Astrocyte of the hippocampus (primary cell): ENCODE measurements at places on chromosomes 16 and 17.

DNA sequence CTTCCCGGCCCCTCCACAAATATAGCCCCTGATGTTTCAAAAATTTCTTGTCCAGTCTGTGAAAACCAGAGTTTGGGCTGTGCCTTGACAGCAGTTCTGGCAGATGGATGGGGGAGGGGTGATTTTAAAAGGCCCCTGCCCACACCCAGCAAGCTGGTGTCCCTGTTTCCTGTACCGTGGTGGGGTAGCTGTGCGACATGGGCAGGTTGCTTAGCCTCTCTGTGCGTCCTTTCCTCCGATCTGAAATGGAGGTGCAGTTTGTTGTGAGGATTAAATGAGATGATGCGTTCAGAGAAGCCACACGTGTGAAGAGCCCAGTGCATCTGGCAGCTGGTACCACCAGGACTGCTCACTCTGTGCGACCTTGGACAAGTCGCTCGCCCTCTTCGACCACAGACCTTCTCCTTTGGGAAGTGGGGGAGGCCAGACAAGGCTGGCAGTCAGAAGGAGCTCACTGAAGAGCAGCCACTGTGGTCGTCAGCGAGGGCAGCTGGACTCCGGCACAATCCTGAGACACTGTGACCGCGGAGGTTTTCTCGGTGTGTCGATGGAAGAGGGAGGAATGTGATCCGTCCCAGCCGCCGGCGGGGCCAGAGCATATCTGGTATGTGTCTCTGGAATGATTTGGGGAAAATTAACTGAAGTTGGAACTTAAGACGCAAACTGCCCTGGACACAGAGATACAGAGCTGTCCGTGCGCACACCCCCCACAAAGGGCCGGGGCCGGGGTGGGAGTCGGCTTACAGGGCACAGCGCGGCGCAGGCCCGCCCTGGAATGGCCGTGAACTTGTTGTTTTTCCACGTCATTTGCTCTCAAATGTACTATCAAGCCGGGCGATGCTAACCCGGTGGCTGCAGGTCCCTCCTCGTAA is 721 bp upstream of the WFIKKN2 start:
- peak; percentile 68 for DNase-seq

DNA sequence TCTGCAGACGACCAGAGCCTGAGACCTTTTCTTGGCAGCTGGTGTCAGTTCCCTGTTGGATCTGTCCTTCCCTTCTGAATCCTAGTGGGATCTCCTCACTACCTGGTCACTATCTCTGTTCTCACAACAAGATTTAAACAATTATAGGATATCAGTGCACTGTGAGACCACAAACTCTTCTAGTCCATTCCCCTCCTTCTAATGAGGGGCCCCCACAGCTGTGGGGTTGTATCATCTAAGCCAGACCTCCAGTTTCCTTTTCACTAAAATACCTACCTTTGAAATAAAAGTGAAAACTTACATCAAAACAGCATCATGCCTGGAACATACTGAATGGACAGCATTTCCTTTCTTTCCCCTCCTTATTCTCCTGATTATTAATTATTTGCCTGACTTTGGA is 233.2 kb downstream of the PRKCA start:
- no peak for DNase-seq

DNA sequence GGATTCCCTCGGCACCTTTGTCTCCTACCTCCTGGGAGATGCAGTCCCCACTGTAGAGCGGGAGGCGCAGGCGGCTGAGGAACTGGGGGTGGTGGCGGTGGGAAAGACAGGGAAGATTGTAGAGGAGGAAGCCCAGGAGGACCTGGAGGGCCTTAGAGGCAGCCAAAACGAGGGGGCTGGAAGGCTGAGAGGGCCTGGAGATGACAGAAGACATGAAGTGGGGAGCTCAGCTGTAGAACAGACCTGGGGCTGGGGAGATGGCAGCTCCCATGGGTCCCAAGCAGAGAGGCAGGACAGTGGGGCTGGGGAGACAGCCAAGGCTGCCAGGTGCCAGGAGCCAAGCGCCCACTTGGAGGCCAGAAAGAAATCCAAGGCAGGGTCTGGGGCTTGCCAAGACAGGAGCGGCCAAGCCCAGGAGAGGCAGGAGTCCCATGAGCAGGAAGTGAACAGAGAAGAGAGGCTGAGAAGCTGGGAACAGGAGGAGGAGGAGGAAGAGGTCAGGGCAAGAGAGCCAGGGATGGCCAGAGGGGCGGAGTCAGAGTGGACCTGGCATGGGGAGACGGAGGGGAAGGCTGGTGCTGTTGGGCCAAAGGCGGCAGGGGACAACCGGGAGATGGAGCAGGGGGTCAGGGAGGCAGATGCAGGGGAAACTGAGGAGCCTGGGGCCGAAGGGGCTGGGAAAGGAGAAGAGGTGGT is 803 bp downstream of the APOBR start:
- DNase-seq, result no peak

DNA sequence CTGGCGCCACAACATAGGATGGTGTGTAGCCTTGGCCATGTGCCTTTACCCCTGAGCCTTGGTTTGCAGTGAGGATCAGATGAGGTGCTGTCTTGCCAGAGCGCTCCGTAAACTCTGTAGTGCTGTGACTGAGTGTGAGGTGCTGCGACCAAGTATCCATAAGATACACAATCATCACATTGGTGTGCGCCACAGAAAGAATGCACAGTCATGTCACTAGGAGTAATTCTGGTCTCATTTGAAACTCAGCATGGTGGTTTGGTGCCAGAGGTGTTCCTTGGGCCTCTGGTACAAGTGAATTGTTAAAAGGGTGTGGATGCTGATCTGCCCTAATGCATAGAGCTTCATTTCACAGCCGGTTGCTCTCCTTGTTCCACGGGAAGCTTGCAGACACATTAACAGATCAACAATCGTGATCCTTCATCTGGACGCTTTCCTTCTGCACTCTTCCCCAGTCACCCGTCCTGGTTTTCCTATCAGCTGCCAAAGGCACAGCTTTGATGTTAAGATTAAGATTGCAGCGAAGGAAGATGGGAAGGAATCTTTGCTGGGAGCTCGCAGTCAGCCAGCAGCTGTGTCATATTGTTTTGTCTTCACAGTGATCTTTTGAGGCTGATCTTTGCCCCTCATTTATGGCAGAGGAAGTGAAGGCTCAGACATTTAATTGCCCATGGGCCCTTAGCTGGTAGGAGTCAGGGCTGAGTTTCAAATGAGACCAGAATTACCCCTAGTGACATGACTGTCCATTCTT is 79.1 kb downstream of the KSR1 start:
- no peak for DNase-seq

- no peak for DNase-seq
These were observed 303.4 kb upstream of the N4BP1 start for GRCh38 chr16:48913384-48913783.

GRCh38 chr17:44971776-44972483 is 3.8 kb upstream of the C1QL1 start:
- DNase-seq, result peak; percentile 63

GRCh38 chr17:78266231-78266631 is 34.8 kb downstream of the TMEM235 start:
- DNase-seq, result no peak

DNA sequence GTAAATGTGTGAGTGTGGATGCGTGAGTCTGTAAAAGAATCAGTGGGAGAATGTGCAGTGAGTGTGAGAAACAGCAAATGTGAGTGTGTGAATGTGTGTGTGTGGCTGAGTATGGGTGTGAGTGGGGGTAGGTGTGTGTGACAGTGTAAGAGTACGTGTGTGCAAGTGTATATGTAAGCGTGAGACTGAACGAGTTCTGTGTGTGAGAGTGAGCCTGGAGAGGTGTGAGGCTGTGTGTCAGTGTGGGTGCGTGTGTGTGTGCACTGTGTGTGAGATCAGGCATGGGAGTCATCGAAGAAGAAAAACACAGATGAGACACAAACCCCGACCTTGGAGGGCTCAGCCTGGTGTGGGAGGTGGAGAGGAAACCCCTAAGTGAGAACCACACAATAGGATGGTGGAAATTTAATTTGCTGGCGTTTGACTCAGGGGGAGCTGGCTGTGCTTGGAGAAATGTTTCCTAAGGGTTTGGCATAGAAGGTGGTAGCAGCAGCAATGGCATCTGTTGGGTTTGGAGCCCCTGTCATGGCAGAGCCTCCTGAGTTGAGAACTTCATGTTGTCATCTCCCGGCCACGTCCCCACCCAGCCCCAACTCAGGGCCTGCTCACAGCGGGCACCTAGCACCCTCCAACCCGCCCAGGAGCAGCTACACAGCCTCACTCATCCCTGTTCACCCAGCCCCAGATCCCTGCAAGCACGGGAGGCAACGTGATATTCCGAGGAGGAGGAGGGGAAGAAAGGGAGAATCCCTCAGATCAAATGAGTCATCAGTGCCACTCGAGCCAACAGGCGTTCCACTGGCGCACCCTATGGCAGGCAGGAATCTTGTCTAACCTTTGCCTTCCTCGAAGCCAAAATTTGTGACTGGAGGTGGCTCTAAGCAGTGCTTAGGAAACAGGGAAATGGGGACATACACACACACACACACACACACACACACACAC is 14.3 kb upstream of the NUBP1 start:
- peak; percentile 53 for DNase-seq

GRCh38 chr16:69717066-69717465 is 9.3 kb downstream of the NQO1 start:
- DNase-seq, result no peak

DNA sequence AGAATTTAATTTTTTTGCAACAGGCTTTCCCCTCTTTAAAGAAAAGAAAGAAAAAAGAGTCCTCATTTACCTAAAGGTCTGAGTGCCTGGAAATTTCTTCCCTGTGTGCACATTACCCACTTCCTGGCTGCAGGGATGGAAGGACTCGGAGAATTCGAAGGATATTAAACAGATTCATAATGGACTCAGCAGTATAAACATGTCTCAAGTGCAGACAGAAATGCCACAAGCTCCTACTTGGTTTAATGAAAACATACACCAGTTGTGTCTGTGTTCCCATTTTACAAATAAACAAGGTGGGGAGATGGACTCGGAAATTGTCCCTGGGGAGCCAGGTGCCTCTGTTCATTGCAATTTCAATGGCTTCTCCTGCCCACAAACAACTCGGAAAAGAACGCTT is 47.2 kb downstream of the MEOX1 start:
- no peak for DNase-seq

- no peak for DNase-seq
These were observed 540.0 kb upstream of the GOT2 start for GRCh38 chr16:59274141-59274540.

DNA sequence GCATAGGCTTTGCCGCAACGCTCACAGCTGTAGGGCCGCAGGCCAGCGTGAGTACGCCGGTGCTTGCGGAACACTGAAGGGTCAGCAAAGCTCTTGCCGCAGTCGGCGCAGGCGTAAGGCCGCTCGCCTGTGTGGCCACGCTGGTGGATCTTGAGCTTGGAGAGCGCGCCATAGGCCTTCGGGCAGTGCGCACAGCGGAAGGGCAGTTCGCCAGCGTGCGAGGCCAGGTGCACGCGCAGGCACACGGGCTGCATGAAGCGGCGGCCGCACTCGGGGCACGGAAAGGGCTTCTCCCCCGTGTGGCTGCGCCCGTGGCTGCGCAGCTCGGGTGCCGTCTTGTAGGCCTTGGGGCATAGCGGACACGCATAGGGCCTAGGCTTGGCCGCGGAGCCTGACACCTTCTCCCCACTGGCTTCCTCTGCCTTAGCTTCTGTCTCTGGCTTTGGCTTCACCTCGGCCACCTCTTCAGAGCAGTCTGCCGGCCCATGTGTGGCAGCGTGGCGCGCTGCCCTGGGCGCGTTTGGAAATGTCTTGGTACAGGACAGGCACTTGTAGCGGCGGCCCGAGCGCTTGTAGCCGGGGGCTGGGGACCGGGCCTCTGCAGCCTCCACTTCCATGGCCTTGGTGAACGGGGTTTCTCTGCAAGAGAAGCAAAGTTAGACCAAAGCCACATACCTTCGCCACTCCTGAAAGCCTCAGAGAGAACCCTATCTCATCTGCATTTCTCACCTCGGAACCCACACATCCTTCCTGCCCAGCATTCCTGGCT is 10.0 kb downstream of the ZNF668 start:
- DNase-seq, result no peak

DNA sequence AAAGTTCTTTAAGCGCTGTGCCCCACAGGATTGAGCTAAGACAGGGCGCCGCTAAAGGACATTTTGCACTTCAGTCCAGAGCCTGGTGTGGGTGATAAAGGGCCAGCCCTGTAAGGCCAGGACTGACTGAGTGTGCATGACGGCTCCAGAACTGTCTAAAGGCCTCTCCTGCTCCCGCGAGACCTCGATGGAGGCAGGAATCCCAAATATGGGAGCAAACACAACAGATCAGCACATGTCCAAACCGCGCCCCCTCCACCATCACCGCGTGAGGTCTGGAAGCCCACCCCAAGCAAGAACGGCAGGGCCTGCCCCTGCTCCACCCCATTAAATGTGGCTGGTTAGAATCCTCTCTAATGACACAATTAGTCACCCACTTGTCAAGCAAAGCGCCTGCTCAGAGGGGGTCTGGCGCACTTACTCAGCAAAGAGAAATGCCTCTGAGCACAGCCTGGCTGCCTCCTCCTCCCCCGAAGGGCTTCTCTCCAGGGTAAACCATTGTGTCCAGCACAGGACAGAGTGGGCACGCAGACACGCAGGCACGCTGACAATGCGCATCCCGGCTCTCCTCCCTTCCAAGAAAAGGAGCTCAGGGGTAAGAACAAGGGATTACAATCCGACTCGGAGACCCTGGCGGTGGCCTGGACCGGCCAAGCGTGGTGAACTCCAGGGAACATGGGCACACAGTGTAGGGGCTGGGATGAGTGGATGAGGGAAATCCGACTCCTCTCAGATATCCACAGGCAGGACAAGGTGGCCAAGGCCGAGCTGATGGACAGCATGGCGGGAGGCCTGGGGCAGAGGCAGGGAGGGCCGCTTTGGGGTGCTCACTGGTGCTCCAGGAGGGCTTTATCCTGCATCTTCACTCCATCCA is 1.5 kb downstream of the MXRA7 start:
- DNase-seq, result peak; percentile 98

- DNase-seq, result no peak
These were observed 501.6 kb downstream of the MAF start for GRCh38 chr16:79098907-79099306.

DNA sequence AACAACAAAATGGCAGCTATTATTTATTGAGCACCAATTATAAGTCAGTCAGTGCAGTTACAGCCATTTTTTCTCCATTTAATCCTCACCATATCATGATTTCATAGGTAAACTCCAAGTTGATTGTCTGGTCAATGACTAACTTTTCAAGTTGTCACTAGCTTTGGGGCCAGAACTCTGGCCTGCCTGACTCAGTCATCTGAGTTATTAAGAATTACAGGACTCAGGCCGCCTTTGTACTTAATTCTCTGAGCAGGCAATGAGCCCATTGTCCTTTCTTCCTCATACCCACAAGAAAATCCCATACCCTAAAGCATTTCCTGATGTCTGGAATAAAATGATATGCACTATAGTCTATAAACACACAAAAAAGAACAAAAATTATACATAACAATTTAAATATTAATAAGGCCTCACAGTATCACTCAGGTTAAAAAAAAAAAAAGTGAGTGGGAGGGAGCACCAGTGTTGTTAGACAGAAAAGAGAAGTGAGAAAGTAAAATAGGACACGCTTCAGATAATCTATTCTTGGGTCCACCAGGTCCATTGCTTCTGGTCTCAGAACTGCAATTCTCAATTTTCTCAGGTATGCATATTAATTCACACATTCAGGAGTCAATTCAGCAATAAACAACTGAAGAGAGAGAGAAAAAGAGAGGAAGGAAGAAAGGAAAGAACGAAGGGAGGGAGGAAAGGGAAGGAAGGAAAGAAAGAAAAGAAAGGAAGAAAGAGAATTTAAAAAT is 70.2 kb downstream of the SPAG9 start:
- peak; percentile 40 for DNase-seq

GRCh38 chr17:58388302-58389190 is 28.8 kb downstream of the RNF43 start:
- peak; percentile 10 for DNase-seq

GRCh38 chr16:79600638-79601091 is at the start of gene MAF:
Gene MAF, minus strand, starts transcription at chr16:79600737. Its CDS starts 835 bp downstream, at chr16:79599902.
- peak; percentile 94 for DNase-seq

GRCh38 chr17:39634384-39634871 is 2.5 kb upstream of the STARD3 start:
- peak; percentile 67 for DNase-seq
